ENCODE measurements at places on chromosomes 6 and 20.
A peak's percentile ranks its signal among the peaks of the same experiment; 100 is the strongest.

DNA sequence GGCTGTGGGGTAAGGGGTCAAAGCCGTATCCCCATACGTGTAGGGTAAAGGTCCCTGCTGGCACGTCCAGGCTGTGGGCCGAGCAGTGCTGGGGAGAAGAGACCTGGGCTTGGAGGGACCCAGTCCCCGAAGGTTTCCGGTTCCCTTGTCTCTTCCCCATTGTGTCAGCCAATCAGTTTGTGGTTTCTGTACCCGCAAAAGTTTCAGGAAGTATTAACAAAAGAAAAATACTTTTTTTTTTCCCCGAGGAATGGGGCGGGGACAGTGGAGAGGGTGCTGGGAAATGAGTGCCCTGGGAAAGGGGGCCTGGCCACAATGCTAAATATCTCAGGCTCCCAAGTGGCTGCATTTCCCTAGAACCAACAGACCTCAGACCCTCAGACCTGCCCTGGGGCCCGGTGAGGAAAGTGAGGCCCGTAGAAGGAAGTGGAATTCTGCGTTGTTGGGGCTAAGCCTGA, 15.2 kb upstream of the AMD1 start:
- DNase-seq, result no peak

- DNase-seq, result no peak
Measured at GRCh38 chr6:42331019-42331418, 113.4 kb upstream of the MRPS10 start.

DNA sequence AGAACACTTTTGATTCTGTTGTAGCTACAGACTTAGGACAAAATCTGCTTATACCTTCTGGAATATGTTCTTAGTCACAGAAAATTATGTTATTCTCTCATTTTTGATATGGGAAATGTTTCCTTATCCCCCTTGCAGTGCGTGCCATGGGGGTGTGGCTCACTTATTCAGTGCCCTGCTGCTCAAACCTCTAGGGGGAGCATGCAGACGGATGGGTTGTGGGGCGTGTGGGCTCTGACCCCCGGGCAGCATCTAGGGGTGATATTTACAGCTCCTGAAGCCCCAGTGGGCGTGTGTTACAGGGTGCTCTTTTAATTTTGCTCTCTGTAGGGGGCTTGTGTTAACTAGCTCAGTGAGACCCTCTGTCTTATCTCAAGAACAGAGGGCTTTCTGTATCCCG, 61.3 kb upstream of the FERMT1 start:
- DNase-seq, result no peak

- DNase-seq, result no peak
Measured at GRCh38 chr6:33827546-33828451, 24.0 kb upstream of the MLN start.

- DNase-seq, result no peak
Measured at GRCh38 chr20:19659448-19659847, 98.6 kb upstream of the RIN2 start.

DNA sequence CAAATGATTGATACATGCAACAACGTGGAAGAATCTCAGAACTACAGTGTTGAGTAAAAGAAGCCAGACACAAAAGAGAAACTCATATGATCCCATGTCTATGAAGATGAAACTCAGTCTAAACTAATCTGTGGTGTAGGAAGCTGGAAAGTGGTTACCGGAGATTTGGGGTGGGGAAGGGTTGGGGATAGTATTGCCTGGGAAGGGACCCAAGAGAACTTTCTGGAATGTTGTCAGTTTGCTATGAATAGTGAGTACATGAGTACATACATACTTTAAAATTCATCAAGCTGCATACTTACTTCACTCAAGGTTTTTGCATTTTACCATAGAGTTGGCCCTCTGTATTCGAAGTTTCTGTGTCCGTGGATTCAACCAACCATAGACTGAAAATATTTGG, 106.0 kb downstream of the SAMD5 start:
- DNase-seq, result no peak

GRCh38 chr20:43824309-43825050, 90.2 kb upstream of the TOX2 start:
- DNase-seq, result no peak

GRCh38 chr6:33696548-33697518, 14.7 kb downstream of the UQCC2 start:
- peak; percentile 23 for DNase-seq

DNA sequence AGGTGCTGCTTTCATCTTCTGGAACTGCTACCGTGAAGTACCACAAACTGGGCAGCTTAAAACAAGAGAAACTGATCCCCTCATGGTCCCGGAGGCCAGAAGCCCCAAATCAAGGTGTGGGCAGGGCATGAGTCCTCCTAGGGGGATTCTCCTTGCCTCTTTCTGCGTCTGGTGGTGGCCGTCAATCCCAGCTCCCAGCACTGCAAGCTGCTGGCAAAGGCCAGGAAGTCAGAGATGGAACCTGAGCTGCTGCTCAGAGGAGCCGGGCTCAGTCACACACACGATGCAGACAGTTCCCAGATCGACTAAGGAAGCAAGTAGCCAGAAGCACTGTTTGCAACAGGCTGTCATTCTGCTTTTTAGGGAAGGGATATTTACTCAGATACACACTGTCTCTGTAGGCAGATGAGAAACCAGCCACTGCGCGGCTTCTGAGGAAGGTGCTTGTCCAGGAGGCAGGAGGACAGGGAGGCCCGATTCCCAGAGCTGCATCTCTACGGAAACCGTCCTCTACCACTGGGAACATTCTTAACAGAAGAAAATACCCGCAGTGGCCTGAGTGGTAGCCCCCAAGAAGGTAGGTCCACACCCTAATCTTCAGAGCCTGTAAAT, 15.5 kb downstream of the BHLHE23 start:
- no peak for DNase-seq

DNA sequence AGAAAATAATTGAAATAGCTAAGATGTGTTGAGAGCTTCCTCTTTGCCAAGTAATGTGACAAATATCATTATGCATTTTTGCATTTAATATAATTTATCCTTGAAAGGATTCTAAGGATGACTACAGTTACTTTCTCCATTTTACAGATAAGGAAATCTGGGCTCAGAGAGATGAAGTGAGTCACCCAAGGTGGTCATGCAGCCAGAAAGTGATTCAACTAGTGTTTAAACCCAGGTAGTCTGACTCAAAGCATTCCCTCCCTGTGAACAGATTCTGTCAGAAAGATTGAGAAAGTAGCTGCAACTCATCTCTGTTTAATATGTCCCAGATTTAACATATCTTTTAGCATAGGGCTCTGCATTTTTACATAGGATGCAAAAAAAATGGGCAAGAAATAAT, 28.1 kb downstream of the NRSN1 start:
- DNase-seq, result no peak

DNA sequence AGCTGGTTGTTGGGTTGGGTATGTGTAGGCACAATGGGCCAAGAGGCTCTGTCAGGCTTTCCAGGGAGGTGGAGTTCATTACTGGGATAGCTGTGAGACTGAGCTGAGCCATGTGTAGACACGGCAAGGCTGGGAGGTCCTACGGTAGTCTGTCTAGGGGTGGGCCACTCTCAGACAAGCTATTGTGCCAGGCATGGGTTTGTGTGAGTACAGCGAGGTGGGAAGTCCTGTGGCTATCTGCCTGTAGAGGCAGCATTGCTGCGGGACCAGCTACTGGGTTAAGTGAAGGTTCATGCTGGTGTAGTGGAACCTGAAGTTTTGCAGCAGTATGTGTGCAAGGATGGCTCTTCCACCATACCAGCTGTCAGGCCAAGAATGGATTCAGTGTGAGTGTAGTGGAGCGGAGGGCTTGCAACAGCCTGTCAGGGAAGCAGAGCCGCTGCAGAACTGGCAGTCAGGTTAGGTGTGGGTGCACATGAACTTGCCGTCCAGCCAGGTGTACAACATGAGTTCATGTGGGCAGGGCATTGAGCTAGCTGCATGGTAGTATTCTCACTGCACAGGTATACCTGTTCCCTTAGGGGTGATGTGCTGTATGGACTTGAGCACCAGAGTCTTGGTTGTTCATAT, 78.0 kb upstream of the CENPW start:
- no peak for DNase-seq

GRCh38 chr6:8546496-8546895, 111.2 kb upstream of the SLC35B3 start:
- no peak for DNase-seq

DNA sequence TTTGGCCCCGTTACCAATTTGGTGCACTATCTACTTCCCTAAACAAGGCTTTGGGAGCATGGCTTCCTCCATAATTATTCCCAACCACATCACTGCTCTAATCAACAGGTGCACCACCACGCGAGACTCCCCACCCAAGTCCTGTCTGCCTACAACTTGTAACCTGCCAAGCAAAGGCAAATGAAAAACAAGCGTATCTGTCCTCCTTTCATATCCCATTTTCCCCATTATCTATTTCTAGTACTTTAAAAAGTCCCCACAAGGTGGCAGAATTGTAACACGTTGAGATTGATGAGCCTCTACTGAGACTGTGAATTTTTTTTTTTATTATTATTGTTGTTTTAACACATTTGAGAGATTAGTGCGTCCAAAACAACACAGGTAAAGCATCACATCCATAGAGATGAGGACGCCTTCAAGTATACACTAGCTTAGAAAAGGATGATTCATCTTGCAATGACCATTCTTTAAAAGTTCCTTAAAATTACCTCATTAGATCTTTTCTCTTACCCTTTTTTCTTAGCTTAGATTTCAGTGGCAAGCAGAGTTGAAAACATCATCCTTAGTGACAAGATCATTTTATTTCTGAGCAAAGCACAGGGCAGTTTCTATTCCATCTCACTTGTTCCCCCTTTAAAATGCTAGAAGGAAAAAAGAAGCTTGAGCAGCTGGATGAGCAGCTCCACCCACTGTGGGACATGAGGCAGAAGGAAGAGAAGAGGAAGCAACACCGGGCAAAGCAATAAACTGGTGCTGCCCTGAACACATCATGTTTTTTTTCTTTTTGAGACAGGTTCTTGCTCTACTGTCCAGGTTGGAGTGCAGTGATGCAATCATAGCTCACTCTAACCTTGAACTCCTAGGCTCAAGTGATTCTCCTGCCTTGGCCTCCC, 210.8 kb downstream of the ARHGAP18 start:
- no peak for DNase-seq

DNA sequence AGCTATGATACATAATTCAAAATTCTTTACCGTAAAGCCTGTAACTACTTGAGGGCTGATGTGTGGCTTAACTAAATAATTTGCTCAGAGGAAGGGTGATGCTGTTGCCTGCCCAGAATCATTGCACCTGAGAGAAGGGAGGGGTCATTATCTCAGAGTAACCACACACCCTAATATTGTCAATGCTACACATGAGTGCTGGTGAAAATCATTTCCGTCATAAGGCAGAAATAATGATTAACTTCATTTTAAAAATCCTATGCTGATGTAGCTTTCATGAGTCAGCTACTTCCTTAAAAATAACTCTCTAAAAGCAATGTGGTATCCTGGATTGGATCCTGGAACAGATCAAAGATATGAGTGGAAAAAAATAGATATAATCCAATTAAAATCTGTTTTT, 146.4 kb upstream of the FAM83B start:
- DNase-seq, result no peak

DNA sequence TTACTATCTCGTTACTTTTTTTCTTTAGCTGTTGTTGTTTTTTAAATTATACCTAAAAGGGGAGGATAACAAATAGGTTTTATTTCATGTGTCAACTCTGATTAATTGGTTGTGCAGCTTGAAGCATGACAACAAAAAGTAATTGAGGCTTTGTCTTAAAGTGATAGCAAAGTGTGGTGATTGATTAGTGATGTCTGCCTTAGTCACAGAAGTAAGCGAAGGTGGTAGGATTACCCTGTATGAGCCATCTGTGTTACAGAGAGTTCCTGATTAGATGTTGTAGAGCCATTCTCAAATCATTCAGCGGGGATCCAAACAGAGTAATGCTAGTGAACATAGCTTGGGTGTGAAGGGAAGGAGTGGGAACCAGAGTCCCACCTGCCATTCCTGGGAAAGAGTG, 14.4 kb upstream of the MRPS10 start:
- no peak for DNase-seq

GRCh38 chr20:19269737-19270340, 57.4 kb downstream of the SLC24A3 start:
- DNase-seq, result no peak

Data from effector memory CD4-positive, alpha-beta T cell (primary cell).